GM23248 (cell line): ENCODE measurements at places on chromosomes 11 and 22. TPM values are rescaled to one million over a fixed set of nuclear protein-coding genes. Genes with fewer than 3 reads are reported as not detected.

DNA sequence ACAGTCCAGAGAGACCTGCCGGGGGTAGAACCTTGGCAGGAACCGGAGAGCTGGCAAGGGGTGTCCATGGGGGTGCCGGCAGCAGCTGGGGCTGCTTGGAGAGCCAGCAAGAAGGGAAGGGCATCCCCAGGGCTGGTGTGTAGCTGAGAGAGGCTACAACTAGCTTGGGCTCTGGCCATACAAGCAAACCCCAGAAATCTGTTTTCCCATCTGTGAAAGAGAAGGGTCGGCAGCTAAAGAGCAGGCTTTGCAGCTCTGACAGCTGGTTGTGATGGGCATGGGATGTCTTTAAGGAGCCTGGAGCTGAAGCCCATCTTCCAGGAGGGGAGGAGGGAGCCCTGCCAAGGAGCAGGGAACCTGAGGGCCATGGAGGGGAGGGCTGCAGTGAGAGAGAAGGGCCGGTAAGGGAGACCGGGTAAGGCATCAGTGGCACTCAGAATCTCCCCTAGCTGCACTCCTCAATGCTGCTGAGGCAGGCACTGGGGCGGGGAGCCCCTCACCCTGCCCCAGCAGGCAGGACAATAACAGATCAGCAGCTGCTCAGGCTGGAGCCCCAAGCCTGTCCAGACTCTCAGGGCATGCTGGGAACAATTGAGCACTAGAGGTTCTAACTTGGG is 3.9 kb downstream of the CHST1 start:
- no peak overlapping the region for H3K4me3 ChIP-seq
- H3K27me3 ChIP-seq, result peaks cover 28% of the 10 kb centered on the region
- no peak for DNase-seq
- H3K27ac ChIP-seq, result no peak overlapping the region
- H3K4me1 ChIP-seq, result peaks cover 13% of the 10 kb centered on the region; the same call in 1 of the 2 replicates

- no peak for DNase-seq
- no peak overlapping the region for H3K27ac ChIP-seq
- H3K4me3 ChIP-seq, result no peak overlapping the region
- H3K36me3 ChIP-seq, result no peaks in the 10 kb centered on the region; the same call in 1 of the 2 replicates
- H3K4me1 ChIP-seq, result no peaks in the 10 kb centered on the region
- H3K27me3 ChIP-seq, result no peaks in the 10 kb centered on the region
Measured at GRCh38 chr22:47073075-47073474, 310.6 kb downstream of the TBC1D22A start.

- no peaks in the 10 kb centered on the region for H3K36me3 ChIP-seq
- H3K4me1 ChIP-seq, result peaks cover 29% of the 10 kb centered on the region
- H3K27ac ChIP-seq, result peak overlapping the region; percentile 29; the same call in 1 of the 2 replicates
- H3K27me3 ChIP-seq, result no peaks in the 10 kb centered on the region
- no peak overlapping the region for H3K4me3 ChIP-seq
Measured at GRCh38 chr11:126547691-126548090, 192.2 kb downstream of the ST3GAL4 start.

Gene GP1BB
- total RNA-seq, result 7.1 and 10.2 TPM in 2 replicates

Gene SPTBN2
- 0.13 and 0.22 TPM in 2 replicates for total RNA-seq

DNA sequence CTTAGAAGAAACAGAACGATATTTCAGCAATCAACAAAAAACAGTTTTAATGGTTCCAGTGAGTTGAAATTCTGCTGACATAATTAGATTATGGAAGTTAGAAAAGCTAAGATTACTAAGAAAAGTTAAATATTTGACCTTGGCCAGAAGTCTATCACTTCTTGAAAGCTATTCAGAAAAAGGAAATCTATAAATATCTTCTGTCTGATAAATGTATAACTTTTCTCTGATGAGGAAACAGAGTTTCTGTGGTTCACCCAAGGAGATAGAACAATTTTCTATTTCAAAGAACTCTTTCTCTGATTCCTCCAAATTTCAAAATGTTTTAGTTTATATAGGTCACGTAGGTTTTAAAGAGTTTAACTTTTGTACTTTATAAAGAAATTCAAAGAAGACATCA is 438.4 kb upstream of the CHORDC1 start:
- H3K4me1 ChIP-seq, result no peaks in the 10 kb centered on the region
- DNase-seq, result no peak
- no peaks in the 10 kb centered on the region for H3K27me3 ChIP-seq
- no peak overlapping the region for H3K27ac ChIP-seq
- H3K36me3 ChIP-seq, result no peaks in the 10 kb centered on the region

DNA sequence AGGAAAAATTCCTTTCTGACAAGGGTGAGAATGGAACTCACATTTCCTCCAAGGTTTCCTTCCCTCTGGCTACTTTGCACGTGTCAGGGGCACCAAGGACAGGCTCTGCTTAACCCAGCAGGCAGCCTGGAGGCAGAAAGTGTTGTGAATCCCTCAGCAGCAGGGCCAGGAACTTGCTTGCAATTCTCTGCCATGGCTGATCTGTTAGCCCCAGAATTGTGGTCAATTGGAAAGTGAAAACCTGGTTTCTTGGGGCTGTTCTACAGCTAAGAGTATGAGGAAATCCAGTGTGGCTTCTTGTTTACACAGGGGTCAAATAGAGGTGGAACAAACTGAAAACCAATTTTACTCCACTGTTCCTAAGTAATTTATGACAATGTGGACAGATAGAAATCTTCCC is 38.3 kb upstream of the CEP295 start:
- DNase-seq, result no peak
- peaks cover 10% of the 10 kb centered on the region for H3K27me3 ChIP-seq
- no peaks in the 10 kb centered on the region for H3K4me1 ChIP-seq
- no peaks in the 10 kb centered on the region for H3K36me3 ChIP-seq
- H3K4me3 ChIP-seq, result no peak overlapping the region

GRCh38 chr11:111098091-111098490 is 147.4 kb upstream of the POU2AF2 start:
- DNase-seq, result no peak
- H3K27me3 ChIP-seq, result no peaks in the 10 kb centered on the region
- 0 out of 2 replicates have a peak, but pooled peaks cover 4% of the 10 kb centered on the region for H3K4me1 ChIP-seq
- H3K36me3 ChIP-seq, result no peaks in the 10 kb centered on the region
- H3K27ac ChIP-seq, result no peak overlapping the region
- no peak overlapping the region for H3K4me3 ChIP-seq

DNA sequence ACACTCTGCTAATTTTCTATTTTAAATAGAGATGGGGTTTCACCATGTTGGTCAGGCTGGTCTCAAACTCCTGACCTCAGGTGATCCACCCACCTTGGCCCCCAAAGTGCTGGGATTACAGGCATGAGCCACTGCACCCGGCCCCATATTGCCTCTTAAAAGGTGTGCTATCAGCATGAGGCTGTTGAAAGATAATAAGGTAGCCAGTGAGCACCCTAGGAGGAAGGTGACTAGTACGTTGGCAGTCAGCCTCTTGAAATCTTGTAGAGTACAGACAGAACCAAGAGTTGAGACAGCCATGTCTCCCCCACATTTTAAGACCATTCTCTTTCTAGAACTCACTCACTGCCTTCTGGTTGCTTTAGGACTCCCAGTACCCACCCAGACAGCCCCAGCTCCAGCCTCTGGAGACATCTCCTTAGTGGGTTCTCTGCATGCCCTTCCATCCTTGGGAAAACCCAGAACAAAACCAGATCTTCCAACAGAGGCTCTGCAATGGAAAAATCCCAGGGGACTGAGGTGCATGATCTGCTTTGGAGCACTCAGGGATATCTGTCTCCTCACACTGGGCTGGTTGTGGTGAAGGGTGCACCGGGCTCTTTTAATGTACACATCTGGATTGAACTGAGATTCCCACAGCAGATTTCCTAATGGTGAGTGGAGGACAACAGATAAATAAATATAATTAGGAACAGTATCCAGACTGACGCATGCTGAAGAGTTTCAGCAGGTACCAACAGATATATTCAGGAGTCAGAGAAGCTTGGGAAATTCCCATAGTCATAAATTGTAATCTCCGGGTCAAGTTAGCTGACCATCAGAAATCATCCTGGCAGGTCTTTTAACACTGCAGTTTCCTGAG is 49.4 kb downstream of the LRRC74B start:
- no peak overlapping the region for H3K27ac ChIP-seq
- H3K36me3 ChIP-seq, result no peaks in the 10 kb centered on the region
- no peak overlapping the region for H3K4me3 ChIP-seq

DNA sequence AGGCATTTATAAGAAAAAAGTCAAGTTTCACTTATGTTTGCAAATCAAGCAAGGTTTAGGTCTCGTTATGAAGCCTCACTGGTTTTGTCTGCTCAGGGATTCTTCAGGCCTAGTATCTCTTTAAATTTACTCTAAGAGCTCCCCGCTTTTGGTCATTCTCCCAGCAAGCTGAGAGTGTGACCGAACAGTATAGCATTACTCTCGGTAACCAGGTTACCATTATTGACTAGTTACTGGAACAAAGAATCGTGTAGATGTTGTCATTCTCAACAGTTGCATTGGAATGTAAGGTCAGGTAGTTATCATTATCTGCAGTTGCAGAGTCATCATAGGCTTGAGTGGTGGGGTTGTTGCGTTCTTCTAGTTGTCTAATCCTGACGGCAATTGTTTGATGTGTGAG is 9.8 kb upstream of the USP2 start:
- no peak overlapping the region for H3K4me3 ChIP-seq
- no peak for DNase-seq
- no peaks in the 10 kb centered on the region for H3K36me3 ChIP-seq
- H3K27ac ChIP-seq, result no peak overlapping the region
- H3K27me3 ChIP-seq, result peaks cover 4% of the 10 kb centered on the region; the same call in 1 of the 2 replicates
- H3K4me1 ChIP-seq, result no peaks in the 10 kb centered on the region

DNA sequence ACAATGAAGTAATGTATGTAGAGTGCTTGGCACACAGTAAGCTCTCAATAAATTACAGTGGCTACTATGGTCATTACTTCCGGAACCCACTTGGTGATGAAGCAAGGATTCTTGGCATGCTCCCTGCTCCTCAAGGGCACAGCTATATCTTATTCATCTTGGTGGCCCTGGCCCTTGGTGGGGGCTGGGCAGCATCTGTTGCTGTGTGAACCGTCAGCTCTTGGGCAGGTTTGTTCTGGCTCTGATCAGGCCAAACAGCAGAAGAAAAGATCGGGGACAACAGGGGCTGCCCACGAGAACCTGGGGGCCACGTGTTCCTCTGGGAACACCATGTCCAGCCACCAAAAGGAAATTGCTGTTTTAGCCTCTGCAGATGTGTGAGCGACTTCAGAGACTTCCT is 136.9 kb upstream of the SYT13 start:
- H3K27me3 ChIP-seq, result peaks cover 23% of the 10 kb centered on the region
- no peak overlapping the region for H3K4me3 ChIP-seq
- no peak for DNase-seq
- no peaks in the 10 kb centered on the region for H3K36me3 ChIP-seq

DNA sequence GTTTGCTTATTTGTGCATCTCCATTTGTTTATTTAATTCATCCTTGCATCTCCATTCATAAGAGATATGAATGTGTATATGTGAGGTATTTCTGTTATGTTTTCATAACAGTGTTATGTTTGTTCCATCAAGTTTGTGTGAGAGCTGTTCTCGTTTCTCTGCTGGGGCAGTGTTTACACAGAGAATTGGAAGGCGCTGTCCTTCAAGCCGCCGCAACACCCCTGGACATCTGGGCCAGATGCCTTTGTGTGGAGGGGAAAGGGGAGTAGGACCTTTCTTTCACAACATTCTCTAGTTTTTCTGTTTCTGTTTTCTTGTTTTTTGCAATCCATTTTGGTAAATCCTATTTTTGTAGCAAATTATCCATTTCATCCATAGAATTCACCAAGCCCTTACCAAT is 7.0 kb upstream of the TM7SF2 start:
- DNase-seq, result no peak
- no peak overlapping the region for H3K4me3 ChIP-seq
- no peak overlapping the region for H3K27ac ChIP-seq
- H3K27me3 ChIP-seq, result no peaks in the 10 kb centered on the region

DNA sequence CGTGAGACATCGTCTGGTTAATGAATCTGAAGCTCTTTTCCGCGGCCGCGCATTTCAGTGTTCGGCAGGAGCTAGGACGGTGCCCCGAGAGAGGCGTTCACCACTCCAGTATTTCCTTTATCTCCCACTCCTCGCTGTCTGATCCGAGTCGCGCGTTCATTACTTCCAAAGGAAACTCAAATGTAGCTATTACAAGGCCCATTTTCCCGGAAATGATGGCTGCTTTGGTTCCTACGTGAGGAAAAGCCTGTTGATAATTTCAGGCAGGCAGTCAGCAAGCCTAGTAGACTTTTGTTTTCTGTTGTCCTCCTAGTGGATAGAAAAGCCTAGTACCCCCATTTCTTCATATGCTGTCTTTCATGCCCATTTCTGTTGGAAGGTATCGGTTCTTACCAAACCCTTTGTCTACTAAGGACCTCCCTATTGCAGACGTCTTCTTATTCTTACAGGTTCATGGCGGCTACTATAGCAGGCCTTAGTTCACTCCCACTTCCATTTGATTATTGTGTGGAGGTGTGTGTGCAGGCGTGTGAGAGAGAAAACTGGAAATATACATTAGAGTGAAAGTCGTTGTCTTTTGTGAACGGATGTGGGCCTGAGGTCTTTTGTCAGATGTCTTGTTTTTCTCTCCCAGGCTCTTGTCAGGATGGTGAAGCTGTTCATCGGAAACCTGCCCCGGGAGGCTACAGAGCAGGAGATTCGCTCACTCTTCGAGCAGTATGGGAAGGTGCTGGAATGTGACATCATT is 737 bp downstream of the RBM4 start:
- H3K4me3 ChIP-seq, result peak overlapping the region; percentile 87
- H3K27me3 ChIP-seq, result no peaks in the 10 kb centered on the region
- peaks cover 44% of the 10 kb centered on the region for H3K4me1 ChIP-seq
- peaks cover 36% of the 10 kb centered on the region for H3K36me3 ChIP-seq

GRCh38 chr22:45756558-45756957 is 84.9 kb downstream of the ATXN10 start:
- H3K36me3 ChIP-seq, result 0 out of 2 replicates have a peak, but pooled peaks cover 5% of the 10 kb centered on the region
- H3K4me3 ChIP-seq, result no peak overlapping the region
- no peaks in the 10 kb centered on the region for H3K27me3 ChIP-seq
- H3K27ac ChIP-seq, result no peak overlapping the region; the same call in 1 of the 2 replicates

GRCh38 chr11:126997196-126997595 is 3.4 kb downstream of the KIRREL3 start:
- H3K27ac ChIP-seq, result peak overlapping the region; percentile 20
- peaks cover 70% of the 10 kb centered on the region for H3K4me1 ChIP-seq
- no peaks in the 10 kb centered on the region for H3K27me3 ChIP-seq

- peaks cover 7% of the 10 kb centered on the region; the same call in 1 of the 2 replicates for H3K36me3 ChIP-seq
- H3K4me3 ChIP-seq, result no peak overlapping the region
- H3K4me1 ChIP-seq, result no peaks in the 10 kb centered on the region
- no peaks in the 10 kb centered on the region for H3K27me3 ChIP-seq
- peak; percentile 46 for DNase-seq
- H3K27ac ChIP-seq, result no peak overlapping the region
Measured at GRCh38 chr11:63906585-63906984, 10.4 kb downstream of the RCOR2 start.

- no peaks in the 10 kb centered on the region for H3K36me3 ChIP-seq
- peak; percentile 48 for DNase-seq
- no peaks in the 10 kb centered on the region for H3K4me1 ChIP-seq
- H3K27ac ChIP-seq, result no peak overlapping the region
Measured at GRCh38 chr11:120197251-120197891, 13.5 kb upstream of the OAF start.

- H3K4me3 ChIP-seq, result no peak overlapping the region
Measured at GRCh38 chr11:65157336-65157735, 12.7 kb upstream of the SPDYC start.

Gene UPK3A
- total RNA-seq, result not detected in 2 replicates

DNA sequence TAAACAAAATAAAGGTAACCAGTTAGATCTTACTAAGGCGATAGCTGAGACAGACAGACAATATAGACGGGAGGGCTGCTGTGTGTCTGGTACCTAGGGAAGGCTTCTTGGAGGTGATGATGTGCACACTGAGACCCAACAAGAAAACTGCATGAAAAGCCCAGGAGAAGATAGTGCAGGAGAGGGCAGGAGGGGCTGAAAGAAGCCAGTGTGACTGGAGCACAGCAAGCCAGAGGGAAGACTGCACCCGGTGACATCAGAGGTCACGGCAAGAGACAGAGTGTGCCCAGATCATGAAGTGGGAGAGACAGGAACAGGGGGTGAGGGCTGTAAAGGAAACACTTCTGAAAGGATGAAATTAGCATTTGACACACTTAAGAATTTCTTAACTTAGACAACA is 266.3 kb downstream of the BRD1 start:
- H3K4me3 ChIP-seq, result no peak overlapping the region
- H3K4me1 ChIP-seq, result no peaks in the 10 kb centered on the region
- DNase-seq, result no peak
- no peaks in the 10 kb centered on the region for H3K27me3 ChIP-seq
